Kidney tubule cell (primary cell): ENCODE measurements at places on chromosomes 16 and 17.

DNA sequence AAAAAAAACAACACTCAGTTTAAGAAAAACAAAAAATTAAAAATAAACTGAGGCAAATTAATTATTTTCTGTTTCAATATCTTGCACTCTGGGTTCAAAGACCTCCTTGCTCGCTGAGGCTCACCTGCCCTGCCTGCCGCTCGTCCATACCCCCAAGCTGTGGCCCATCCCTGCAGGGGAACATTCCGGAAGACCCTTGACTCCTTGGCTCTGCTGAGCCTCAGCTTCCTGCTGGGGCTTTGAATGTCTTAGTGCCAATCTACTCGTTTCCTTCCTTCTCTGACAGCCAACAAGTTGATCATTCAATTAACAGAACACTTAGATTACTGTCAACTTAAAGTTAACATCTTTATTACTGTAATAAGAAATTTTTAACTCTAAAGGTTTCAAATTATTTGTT is 24.3 kb downstream of the G6PC1 start:
- no peak for DNase-seq

GRCh38 chr17:40541060-40541872 is 24.0 kb downstream of the CCR7 start:
- DNase-seq: no peak

- peak; percentile 86 for DNase-seq
Observed at GRCh38 chr17:13541032-13541480, 60.7 kb downstream of the HS3ST3A1 start.

DNA sequence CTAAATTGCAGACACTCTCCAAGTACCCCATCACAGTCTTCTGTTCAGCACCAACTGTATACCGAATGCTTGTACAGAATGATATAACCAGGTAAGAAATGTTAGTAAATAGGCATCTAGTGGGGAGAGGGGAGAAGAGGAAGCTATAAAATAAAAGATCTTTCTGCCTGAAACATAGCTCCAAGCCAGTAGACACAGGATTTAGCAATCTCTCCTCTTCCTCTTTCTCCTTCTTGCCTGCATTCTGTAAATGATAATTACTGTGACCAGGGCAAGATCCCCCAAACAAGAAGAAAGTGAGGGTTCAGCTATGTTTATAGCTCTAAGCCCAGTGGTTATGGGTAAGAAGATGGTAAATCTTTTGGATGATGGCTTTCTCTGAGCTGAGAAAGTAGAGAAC is 17.9 kb downstream of the ACSM3 start:
- no peak for DNase-seq

DNA sequence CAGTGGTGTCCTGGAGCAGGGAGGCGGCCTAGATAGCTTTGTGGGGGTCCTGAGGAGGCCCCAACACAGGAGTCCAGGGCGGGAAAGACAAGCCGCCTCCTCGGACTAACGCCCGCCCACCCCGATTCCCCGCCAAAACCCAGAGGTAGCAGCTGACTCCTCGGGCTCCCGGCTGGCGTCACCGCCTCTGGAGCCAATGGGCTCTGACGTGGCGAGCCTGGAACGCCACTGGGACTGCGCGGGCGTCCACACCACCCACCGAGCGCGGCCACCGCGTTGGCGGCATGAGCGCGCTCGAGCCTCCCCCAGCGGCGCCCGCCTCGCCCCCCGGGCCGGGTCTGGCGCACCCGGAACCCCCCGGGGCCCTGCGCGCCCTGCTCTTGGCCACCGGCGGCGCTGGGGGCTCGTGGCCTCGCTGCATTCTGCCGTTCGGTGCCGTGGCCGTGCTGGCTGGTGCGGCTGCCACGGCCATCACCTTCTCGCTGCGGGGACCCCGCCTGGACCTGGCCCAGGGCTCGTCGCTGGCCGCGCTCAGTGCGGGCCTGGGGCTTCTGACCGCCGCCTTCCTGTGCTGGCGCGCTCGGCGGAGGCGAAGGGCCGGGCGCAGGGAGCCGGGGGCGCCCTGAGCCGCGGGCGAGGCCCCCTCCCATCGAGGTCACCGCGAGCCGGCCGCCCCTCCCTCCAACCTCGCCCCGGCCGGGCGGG is 3.4 kb upstream of the NTN3 start:
- DNase-seq: peak; percentile 62

GRCh38 chr17:31677681-31678080 is 181.4 kb downstream of the COPRS start:
- no peak for DNase-seq

- DNase-seq: peak; percentile 71
Observed at GRCh38 chr17:28338056-28338768, 2.7 kb downstream of the TNFAIP1 start.

GRCh38 chr16:120756-121155 is 17.7 kb downstream of the NPRL3 start:
- DNase-seq: no peak

- DNase-seq: no peak
Observed at GRCh38 chr17:56826611-56827414, 6.9 kb downstream of the C17orf67 start.

- DNase-seq: no peak
Observed at GRCh38 chr17:70238228-70238627, 68.9 kb downstream of the KCNJ2 start.

- peak; percentile 7 for DNase-seq
Observed at GRCh38 chr17:72822358-72823023, 270.0 kb downstream of the SLC39A11 start.

- DNase-seq: peak; percentile 61
Observed at GRCh38 chr16:3071655-3072054, 6.2 kb downstream of the IL32 start.

- DNase-seq: no peak
Observed at GRCh38 chr17:74893936-74894671, 671 bp upstream of the FADS6 start.

DNA sequence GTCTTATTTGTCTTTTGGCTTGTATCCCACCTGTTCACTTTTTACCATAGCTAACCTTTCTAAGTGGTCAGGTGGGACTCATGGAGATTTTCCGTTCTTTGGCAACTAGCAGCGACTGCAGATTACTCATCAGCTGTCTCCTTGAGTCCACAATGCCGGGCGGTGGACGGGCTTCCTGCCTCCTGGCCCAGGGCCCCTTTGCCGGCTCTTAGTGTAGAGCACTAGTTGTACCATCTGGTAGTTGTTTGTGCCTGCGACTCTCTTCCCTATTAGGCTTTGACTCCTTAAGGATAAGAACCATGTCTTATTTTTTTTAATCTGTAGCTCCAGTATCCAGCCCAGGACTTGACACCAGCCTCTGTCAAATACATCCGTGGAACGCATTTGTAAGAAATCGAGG is 399.9 kb downstream of the WWOX start:
- DNase-seq: no peak

GRCh38 chr17:67725373-67725791 is 7.6 kb downstream of the NOL11 start:
- DNase-seq: no peak

DNA sequence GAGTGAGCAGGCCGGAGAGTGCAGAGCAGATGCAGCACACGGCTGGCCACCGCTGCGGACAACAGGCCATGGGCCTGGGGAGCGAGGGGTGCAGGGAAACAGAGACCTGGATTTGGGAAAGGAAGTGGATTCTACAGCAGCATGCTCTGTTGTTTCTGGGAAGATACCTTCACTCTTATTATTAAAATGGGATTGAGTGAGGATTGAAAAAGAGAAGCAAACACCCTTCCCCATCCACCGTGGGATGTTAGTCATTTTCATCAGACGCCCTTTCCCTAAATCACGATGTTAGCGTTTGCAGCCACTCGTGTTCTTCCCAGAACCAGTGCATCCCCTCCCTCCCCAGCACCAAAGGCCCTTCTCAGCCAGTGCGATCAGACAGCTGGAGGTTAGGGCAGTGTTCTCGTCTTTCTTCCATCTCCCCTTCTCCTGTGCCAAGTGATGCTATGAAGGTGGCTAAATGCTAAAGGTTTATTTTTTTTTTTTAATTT is 196.5 kb upstream of the CHMP6 start:
- DNase-seq: no peak

DNA sequence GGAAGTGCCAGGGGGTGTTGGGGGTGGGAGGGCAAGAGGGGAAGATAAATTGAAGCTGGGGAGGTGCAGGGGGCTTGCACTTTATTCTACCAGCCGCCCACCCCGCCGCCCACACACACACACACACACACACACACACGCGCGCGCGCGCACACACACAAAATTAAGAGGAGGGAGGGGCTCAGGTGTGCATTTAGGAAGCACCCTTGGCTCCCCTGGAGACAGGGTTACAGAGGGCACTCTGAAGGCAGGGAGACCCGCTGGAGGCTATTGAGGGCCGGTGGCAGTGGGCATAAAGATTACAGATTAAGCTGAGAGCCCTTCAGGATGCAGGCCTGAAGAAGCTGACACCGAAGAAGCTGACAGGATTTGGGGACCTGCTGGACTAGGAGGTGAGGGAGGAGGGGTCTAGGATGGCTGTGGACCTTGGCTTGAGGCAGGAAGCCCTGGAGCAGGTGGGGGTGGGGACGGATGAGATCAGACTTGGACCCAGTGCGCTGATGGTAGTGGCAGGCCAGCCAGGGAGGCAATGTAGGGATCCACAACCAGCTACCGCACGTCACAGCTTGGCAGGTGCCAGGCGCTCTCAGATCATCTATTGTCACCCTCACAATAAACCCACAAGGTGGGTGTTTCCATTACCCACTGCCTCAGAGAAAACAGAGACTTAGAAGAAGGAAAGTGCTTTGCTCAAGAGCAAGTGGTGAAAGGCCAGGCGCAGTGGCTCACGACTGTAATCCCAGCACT is 772 bp upstream of the SAMD14 start:
- DNase-seq: no peak

- peak; percentile 95 for DNase-seq
Observed at GRCh38 chr17:19753051-19753509, 5.0 kb upstream of the ALDH3A1 start.

DNA sequence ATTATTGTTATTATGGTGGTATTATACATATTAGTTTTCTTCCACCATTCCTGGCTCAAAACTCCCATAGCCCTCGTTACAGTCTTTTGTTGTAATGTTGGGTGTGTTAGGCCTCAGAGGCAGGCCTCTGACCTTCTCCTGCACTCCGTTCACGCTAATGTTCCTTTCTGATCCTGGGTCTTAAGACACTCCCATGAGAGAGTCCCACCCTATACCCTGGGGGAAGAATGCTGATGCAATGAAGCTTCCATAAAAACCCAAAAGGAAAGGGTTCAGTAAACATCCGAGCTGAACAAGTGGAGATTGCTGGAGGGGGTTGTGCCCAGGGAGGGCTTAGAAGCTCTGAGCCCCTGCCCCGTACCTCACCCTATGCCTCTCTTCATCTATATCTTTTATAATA is 141.3 kb upstream of the NETO2 start:
- no peak for DNase-seq

DNA sequence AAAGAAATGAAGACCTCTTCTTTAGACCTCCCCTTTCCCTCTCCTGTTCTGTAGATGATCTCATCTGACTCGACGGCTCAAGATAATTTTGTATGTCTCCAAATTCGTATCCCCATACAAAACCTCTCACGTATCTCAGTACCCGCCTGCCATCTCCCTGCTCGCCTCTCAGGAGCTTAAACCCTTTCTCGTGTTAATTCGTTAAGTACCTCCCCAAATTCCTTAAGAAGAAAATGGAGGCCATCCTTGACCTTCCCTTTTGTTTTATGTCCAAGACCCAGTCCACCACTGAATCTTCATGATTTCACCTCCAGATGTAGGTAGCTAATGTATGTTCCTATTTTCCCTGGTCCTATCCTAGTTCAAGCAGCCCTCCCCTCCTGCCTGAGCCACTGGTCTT is 41.6 kb downstream of the OR3A1 start:
- DNase-seq: no peak

DNA sequence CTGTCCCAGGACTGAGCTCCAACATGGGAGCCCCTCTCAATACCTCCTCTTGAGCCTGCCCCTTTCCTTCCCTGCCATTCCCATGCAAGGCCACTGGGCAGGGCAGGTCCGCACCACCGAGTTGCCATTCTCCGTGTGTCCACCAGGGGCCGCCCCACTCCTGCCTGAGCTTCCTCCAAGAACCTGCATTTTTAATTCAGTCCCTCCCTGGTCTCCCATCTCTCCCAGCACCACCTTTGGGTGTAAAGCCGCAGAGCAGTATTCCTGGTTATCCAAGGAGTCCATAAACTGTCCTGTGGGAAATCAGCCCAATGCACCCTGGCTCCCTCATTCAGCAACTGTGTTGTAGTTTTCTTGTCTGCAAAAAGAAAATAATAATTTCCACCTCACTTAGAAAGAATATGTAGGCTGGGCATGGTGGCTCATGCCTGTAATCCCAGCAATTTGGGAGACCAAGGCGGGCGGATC is 15.9 kb upstream of the ANKRD40CL start:
- DNase-seq: peak; percentile 85

- no peak for DNase-seq
Observed at GRCh38 chr16:89606006-89606405, 7.4 kb upstream of the DPEP1 start.
